Activated CD4-positive, alpha-beta T cell treated with anti-CD3 and anti-CD28 coated beads, Interleukin-2, Interleukin-6, amounts not matched to agents 100 ng/mL and 50 ng/mL, durations not matched to agents 16 hours and 8 hours (primary cell): ENCODE measurements at places on chromosomes 1 and 21.

GRCh38 chr1:164905869-164906268 lies 346.9 kb downstream of the PBX1 start:
- DNase-seq, result no peak

DNA sequence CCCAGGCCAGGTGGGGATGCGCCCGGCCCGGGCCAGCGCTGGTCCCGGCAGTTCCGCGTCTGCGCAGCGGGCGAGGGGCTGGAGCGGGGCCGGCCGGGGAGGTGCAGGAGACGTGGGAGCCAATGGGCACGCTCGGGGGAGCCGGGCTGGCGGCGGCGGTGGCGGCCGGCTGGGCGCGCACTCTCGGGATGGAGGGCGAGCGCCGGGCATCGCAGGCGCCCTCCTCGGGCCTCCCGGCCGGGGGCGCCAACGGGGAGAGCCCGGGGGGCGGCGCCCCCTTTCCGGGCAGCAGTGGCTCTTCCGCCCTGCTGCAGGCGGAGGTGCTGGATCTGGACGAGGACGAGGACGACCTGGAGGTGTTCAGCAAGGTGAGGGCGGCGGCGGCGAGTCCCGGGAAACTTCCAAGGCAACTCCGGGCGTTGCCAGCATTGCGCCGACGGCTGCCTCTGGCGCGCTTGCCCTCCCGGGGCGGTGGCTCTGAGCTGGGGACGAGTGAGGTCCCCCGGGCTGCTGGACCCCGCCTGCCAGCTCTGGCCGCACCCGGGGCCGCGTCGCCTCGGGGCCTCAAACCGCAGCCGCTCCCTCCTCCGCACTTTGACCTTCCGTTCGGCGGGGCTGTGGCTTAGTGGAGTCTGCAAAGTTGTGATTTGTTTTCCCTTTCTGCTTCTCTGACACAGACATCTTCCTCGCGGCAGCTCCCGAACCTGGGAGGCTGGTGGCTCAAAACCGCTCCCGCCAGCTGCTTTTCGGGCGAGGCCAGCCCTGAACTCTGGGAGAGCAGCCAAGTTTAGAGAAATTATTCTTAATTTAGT lies at the start of gene SNX7:
Gene SNX7, plus strand, starts transcription at position 178 of the 812 bp plus-strand sequence. Its CDS starts 11 bp downstream, at position 189.
- peak; percentile 20 for DNase-seq

- DNase-seq, result peak; percentile 4
Measured at GRCh38 chr1:248406721-248407692, 4.2 kb downstream of the OR2T1 start.

DNA sequence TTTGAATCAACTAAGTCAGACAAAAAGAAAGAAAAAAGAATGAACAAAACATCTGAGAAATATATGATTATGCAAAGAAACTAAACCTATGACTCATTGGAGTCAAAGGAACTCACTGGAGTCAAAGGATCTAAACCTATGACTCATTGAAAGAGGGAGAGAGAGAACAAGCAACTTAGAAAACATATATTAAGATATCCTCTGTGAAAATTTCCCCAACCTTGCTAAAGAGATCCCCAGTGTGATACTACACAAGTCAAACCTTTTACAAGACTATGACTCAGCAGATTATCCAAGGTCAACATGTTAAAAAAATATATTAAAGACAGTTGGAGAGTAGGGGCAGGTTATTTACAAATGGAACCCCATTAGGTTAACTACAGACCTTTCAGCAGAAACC lies 1538.3 kb downstream of the NCAM2 start:
- no peak for DNase-seq

- no peak for DNase-seq
Measured at GRCh38 chr1:42943728-42944127, 14.9 kb downstream of the SLC2A1 start.

GRCh38 chr1:62585469-62586155 lies 11.7 kb upstream of the ANGPTL3 start:
- no peak for DNase-seq

DNA sequence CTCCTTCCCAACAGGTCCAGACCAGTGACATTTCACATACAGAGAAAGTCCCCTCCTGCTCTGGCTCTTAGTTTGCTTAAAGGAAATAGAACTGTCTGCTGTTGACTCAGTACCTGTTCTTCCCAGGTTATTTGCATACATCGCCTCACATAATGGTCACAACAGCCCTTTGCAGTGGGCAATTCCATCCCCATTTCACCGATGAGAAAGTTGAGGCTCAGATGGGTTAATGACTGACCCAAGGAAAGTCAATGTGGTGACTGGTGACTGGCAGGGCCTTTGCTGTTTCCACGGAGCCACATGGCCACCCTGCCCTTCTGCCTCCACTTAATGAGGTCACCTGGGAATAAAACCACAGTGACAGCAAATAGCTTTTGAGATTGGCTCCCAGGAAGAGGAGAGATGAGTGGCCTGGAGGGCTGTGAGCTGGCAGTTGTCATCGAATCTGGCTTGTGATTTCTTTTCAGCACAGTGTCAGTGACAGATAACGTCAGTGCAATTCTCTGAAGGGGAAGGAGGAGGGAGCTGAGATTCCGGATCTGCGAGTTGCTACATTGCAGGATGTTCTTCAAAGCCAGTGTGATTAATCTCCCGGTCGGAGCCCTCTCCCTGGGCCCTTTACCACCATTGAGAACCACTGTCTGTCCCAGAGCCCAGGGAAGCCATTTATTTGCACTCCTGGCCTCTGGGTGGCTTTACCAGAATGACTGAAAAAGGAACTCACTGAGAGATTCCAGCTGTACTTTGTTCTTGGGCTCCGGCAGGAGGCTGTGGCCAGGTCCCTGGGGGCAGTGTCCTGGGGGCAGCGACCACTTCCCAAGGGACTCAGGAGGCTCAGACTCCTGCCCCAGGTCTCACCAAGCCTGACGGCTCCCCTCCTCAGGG lies 117.2 kb downstream of the CNIH3 start:
- DNase-seq, result no peak

DNA sequence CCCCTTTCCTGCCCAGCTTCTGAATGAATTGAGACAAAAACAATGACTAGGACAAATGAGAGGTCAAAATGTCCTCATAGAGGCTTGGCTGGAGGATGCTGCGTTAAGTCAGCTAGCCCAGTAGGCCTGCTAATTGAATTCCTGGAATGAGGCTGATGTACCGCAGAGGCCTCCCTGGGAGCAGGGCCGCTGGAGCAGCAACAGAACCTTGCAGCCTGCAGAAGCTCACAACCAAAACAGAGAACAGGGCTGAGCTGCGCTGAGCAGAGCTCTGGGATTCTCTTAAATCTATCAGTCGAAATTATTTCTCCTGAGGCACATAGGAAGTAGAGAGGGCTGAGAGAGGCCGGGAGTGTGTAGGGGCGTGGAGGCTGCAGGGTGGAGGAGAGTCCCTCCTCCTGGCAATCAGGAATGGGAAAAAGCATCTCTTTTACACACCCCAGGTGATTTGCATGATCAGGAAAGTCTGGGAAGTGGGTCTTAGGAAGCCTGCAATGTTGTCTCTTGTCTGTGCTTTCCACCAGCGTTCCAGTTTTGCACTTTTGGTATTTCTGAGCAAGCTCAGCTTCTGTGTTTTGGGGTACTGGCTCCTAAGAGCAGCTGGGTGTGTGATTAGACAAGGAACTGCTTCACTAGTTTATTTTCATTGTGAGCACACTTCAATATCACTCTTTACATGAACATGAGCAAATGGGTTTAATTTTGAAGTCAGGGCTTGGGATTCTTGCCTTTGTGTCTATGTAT lies 66.5 kb downstream of the RYR2 start:
- DNase-seq, result no peak

DNA sequence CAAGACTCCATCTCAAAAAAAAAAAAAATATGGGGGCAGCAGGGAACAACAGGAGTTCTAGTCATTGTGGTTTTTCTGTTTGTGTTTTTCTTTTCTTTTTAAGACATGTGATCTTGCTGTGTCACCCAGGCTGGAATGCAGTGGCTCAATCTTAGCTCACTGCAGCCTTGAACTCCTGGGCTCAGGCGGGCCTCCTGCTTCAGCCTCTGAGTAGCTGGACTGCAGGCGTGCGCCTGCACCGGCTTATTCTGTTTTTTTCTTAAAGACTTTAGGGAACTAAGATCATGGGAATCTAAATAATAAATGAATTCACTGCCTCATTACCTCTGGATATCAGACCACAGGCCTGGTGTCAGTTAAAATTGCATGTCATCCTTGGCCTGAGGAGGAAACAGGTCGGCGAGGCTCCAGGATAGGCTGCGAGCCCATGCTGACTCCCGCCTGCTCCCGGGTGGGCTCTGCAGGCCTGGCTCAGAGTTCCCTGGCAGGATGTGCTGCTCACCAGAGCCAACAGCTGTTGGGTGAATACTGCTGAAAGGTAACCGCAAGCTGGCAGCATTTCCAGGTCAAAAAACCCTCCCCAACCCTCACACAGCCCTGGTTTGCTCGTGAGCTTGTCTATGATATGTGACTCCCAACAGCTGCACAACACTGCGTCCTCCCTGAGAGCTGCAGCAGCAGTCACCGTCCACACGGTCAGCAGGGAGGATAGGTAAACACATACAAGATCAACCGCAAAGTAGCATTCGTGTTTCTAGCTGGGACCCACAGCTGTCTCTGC lies 58.1 kb downstream of the SCCPDH start:
- peak; percentile 2 for DNase-seq

GRCh38 chr21:16046656-16047330 lies 317.0 kb downstream of the USP25 start:
- DNase-seq, result no peak

DNA sequence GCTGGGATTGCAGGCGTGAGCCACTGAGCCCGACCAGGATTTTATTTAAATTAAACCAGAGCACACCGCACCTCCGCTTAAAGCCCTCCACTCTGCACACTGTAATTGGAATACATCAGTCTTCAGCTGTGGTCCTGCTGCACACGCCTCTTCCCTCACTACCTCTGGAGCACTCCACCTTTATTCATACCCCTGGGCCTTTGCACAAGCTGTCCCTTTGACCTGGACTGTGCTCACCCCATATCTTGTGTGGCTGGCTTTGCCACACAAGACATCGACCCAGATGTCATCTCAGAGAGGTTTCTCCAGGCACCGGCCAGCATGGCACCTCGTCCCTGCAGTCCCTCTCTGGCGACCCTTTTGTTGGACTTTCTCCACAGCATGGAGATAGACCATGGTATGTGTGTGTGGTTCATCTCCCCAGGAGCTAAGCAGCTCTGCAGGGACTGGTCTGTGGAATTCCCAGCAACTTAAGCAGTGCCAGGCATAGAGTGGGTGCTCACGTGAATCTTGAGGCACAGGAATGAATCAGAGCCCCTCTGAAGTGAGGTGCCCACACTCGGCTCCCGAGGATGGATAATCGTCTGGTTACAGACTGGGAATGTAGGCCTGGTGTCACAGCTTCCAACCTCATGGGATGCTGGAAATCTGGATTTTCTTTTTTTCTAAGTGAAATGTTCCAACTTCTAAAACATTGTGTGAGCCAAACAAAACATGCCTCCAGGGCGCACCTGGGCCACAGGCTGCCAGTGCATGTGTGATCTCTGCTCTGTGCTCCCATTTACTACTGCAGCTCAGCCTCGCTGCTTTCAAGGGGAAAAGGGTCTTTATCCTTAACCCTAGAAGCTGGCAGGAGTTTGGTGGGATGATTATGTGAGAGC lies 61.9 kb downstream of the EVA1C start:
- no peak for DNase-seq

DNA sequence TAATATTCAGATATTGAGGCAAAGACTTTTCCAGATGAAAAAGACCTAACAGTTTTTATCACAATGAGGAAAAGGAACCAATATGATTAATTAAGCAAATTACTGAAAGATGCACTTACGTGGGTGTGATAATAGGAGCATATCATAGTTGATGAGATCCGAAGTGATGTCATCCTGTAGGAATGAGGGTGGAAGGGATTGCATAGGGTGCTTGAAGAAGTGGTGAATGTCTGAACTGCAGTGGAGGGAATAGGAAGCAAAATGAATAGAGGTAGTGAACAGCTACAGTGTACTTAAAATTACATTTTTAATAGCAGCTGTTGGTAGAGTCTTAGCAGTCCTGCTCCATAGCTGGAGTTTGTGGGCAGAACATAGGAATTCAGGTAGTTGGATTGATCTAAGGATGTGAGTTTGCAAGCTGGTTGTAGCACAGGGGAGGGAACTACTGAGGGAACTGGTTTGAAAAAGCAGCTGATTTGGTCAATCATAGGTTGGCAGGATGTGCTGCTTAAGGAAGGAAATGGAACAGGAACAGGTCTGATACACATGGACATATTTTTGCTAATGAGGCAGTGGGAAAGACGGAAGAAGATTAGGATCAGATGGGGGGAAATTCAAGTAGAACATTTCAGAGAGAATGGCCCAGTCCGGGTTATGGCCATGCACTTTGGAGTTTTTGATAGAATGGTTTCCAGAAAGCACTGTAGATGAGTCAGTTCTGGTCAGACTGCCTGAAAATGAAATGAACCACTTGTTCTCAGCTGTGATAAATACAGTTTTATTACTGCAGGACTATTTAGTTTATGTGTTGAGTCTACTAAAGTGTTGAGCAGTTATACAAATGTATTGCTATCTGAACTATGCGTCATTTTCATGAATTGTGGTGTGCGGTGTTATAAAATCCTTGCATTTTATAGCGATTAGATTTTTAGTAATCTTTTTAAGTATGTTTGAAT lies 155.8 kb downstream of the RYR2 start:
- no peak for DNase-seq

GRCh38 chr1:6599141-6599975 lies 3.3 kb downstream of the KLHL21 start:
- DNase-seq, result peak; percentile 67

DNA sequence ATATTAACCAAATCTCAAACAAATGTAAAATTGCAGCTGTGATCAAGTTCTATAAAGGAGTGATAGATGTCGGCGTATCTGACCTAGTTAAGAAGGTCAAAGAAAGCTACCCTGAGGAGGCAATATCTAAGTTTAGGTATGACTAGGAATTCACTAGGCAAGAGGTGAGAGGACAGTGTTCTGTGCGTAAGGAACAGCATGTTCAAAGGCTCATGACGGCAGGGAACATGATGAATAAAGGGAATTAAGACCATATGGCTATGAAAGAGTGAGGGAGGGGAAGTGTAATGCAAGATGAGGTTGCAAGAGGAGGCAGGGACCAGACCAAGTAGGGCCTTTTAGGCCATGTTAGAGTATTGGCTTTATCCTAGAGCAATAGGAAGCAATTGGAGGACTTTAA lies 8.6 kb downstream of the LIX1L start:
- no peak for DNase-seq

DNA sequence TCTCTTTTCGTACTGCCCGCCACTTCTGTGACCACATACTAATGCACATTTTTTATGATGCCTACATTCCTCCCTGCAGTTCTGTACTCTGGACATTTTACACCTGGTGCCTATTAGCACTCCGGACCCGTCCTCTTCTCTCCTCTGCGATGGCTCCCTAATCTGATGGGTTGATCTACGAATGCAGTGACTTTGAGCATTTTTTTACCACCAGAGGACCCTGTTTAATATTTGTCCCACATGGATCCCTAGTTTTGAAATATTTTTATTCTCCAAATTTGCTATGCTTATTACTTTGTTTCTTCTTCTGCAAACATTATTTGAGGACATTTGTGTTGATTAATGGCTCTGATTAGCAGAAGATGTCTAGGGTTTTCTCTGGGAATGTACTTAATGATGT lies 5.2 kb downstream of the PPFIA4 start:
- DNase-seq, result no peak

DNA sequence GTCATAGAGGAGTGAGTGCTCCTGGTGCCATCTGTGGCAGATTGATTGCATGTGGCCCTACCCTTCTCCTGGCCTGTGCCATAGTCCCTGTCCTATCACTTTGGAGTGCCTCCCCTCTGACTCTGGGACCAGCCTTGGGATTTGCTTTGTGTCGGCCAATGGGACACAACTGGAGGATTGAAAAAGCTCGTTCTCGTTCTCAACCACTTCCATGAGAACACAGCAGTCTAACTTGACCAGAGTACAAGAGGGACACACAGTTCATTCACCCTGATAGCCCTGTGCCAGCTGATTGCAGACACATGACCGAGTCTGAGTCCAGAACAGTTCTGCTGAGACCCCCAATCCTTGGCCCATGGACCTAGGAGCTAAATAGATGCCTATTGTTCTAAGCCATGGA lies 47.8 kb downstream of the C1orf198 start:
- no peak for DNase-seq
